ENCODE measurements at places on chromosomes 3 and 15.

GRCh38 chr3:149448331-149448831 lies 26.1 kb upstream of the TM4SF4 start:
- no peak for DNase-seq

DNA sequence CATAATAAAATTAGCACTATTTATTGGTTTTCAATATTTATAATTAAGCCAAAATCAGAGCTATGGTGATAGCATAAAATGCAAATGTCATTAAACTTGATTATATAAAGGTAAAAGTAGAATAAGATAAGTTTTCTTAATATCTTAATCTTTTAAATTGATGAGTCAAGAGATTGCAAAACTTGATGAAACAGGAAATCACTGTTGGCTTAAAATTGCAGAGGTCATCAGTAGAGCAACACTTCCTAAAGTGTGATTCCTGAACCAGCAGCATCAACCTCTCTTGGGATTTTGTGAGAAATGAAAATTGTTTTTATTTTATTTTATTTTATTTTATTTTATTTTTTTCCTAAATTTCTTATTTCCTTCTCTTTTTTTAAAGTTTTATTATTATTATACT lies 226.4 kb upstream of the CTDSPL start:
- DNase-seq: no peak

DNA sequence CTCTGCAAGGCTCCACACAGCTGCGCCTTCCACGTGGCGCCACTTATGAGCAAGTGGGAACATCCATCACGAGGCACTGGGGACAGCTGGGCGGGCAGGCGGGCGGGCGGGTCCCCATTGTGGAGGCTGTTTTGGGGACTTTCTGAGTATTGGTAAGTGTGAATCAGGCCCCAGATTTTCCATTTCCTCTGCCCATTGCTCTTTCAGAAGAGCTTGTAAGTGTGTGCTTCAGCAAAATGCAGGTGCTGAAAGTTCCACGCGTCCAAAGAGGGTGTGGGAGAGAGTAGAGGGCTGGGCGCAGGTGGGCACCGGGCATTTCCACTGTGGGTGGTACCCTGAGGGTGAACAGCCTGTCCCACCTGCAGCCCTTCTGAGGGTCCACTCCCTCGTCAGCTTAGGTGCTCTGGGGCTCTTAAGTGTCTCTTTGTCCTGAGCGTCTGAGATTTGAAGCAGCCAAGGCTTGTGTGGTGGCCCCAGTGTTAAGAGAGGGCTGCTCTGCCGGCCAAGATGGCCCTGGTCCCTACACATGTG lies 177.1 kb downstream of the RPLP1 start:
- no peak for DNase-seq

DNA sequence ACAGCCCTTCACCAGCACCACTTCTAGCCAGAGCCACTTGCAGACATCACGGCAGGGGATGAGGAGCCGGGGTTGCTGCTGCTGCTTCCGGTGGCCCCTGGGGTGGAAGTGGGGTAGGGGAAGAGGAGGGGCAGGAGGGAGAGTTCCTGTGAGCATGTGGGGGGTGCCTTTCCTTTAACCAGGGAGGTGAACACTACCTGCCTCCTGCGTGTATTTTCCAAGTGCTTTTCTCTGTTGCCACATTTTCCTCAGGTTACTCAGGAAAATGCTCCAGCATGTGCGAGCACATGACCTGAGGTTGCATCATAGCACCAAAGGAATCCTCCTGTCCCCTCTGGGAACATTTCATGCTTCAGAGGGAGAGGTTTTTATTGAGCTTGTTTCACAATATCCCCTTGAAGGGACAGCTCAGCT lies 12.2 kb upstream of the SACM1L start:
- DNase-seq: peak; percentile 44

DNA sequence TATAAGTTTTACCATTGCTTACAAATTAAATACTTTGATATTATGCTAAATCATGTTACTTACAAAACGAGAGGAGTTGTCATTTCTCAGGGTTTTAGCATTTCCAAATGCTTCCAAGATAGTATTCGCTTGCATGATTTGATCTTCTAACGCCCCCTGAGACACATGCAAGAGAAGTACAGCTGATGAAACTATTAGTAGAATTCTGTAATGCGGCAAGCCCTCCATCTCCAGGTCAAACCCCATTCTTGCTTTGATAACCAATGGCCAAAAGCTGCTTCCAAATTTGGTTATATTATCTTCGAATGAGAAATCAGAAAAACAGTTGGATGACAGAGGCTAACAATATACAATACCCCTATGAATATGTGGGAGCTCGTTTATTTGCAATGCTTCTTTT lies 14.7 kb downstream of the MYH15 start:
- no peak for DNase-seq

DNA sequence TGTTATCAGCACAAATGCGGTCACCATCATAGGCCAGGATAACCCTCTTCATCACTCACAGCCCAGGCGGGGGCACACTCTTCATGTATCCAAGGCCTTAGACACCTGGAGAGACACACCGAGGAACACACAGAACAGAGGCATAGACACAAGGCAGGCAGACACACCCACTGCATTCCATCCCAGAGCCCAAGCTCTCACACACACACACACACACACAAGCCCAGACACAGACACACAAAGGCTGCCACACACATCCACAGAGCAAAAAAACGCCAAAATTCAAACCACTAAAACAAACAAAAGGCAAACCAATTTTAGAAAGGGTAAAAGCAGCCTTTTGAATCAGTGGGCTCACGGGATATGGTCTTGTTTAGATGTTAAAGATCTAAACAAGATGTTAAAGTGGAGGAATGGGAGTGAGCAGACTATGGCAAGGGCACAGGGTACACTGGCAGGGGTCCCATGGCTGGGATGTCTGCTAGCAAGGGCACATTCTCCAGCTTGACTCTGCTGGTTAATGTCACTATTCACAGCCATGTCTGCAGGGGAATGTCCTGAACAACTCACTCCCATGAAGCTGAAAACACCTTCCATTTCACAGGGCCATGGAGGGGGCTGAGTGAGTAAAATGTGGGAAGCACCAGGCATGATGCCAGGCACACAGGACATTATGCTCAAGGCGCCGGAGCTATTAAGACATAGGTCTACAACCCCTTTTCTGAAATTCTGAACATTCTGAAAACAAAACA lies 14.9 kb upstream of the CRABP1 start:
- no peak for DNase-seq

- DNase-seq: no peak
Observed at GRCh38 chr15:101004500-101004899, 85.3 kb downstream of the LRRK1 start.

GRCh38 chr15:51132384-51133139 lies 37.9 kb upstream of the TNFAIP8L3 start:
- no peak for DNase-seq

DNA sequence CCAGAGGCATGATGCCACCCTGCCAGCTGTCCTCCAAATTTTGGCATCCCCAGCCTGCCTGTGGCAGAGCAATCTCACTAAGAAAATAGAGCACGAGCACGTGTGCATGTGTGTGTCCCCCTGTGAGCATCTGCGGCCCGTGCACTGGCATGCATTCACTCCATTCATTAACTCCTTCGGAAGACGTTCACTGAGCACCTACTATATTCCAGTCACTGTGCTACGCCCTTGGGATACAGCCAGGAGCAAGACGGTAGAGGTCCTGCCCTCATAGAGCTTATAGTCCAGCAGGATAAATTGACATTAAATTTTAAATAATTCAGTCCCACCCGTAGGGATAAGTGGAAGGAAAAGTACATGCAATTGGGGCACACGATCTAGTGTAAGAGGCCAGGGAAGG lies 40.0 kb upstream of the HES1 start:
- no peak for DNase-seq

DNA sequence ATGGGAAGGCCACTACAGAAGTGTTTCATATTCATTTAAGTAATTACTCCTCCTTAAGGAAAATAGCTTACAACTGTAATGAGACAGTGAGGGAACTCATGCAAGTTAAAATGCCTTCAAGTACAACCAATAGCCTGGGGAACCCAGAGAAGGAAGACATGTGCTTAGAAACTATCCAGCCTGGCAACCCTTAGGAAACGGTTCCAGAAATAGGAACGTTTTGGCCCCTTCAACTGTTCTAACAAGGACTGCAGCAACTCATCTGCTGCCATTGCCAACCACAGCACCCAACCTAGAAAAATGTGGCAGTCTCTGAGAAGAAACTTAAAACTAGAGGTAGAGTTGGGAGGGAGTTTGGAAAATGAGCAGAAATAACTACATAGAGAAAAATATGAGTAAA lies 147.5 kb upstream of the STRIT1 start:
- DNase-seq: no peak

GRCh38 chr15:62071711-62072308 lies 5.0 kb downstream of the C2CD4A start:
- no peak for DNase-seq

- DNase-seq: no peak
Observed at GRCh38 chr3:138327831-138328230, 1.8 kb downstream of the NME9 start.

- no peak for DNase-seq
Observed at GRCh38 chr15:77333166-77333565, 86.7 kb downstream of the PEAK1 start.

GRCh38 chr15:29686079-29686425 lies 136.2 kb downstream of the TJP1 start:
- no peak for DNase-seq

GRCh38 chr3:65170390-65171042 lies 482.7 kb upstream of the ADAMTS9 start:
- no peak for DNase-seq

DNA sequence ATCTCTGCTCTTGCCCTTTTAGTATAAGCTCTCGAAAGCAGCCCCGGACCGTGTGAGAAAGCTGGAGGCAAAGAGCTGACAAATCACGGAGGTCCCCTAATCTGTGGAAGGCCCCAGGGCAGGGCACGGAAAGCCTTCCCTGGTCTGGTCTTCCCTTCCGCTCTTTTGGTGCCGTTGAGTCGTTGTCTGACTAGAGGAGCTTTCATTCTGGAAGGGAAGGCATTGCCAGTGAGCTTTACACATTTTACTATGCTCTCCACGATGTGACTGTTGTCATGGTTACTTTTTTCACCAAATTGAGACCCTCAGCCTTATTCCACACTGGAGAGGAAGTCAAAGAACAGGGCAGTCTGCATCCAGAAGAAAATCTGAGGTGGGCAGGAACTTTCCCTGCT lies 71.7 kb downstream of the CYP19A1 start:
- no peak for DNase-seq

DNA sequence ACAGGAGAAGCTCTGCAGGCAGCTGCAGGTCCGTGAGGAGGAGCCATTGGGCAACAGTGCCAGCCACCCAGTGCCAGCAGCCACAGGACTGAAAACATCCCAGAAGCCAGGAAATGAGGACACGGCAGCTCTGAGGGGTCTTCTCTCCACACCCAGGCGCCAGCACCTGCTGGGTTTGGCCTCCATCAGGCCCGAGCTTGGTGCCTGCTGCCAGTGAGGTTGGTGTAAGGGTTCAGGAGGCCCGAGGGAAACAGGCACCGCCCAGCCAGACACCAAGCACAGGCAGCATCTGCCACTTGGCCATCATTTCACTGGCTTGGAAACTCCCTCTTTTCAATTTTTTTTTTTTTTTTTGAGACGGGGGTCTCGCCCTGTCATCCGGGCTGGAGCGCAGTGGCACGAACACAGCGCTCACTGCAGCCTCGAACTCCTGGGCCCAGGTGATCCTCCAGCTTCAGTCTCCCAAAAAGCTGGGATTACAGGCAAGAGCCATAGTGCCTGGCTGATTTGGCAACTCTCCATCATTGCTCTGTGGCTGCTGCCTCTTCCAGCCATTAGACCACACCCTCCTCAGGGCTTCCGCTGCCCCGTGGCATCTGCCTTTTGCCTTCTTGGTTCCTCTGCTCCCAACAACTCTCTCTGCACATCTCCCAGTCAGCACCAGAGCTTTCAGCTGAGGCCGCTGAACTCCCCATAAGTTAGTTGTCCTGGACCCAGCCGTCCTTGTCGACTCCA lies 1.5 kb upstream of the ITIH3 start:
- no peak for DNase-seq

DNA sequence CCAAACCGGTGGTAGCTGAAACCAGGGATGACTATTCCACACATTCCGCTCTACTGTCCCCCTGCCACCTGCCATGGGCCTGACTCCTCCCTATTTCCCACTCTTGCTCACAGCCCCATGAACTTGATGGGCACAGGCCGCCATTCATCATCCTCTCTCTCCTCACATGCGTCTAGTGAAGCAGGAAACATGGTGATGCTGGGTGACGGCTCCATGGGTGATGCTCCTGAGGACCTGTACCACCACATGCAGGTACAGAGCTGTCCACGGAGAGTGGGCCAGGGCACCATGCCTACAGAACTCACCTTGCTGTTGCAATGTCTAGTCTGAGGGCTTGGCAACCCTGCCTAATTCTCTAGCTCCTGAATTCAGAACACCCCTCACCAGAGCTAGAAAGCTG lies 23.3 kb upstream of the MANF start:
- DNase-seq: no peak

- no peak for DNase-seq
Observed at GRCh38 chr3:135908225-135908624, 57.3 kb upstream of the PPP2R3A start.

- peak; percentile 96 for DNase-seq
Observed at GRCh38 chr3:69051756-69052471, at the start of gene TMF1. TMF1 (minus strand) TSS chr3:69052333; CDS start chr3:69052086, 247 bp downstream.

DNA sequence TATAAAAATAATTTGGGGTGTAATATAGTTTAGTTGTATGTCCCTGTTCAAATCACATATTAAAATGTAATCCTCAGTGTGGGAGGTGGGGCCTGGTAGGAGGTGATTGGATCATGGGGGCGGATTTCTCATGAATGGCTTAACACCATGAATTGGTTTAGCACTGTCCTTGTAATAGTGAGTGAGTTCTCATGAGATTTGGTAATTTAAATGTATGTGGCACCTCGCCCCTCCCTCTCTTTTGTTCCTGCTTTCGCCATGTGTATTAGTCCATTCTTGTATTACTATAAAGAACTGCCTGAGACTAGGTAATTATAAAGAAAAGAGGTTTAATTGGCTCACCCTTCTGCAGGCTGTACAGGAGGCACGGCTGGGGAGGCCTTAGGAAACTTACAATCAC lies 83.9 kb downstream of the ANXA2 start:
- no peak for DNase-seq

- DNase-seq: no peak
Observed at GRCh38 chr3:126607214-126607908, 47.6 kb downstream of the TXNRD3 start.

GRCh38 chr3:122689587-122689986 lies 8.9 kb downstream of the PARP14 start:
- no peak for DNase-seq

DNA sequence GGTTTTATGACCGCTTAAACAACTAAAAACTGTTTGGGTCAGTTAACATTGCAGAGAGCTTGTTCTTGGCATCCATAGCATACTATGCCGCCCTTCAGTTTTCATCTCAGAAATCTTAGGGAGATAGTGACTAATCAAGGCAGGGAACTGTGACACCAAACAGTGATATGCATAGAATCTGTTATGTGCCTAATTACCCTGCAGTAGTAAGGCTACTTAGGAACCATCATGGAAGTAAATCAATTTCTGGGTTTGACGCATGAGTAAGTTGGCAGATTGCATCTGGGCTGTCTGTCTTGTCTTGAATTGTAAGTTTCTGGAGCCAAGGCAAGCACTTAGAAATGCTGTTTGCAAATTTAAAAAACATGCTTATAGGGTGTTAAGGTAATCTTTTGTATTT lies 22.5 kb downstream of the KCTD6 start:
- DNase-seq: no peak
